ENCODE measurements at places on chromosomes 7 and 10. TPM values are rescaled to one million over a fixed set of nuclear protein-coding genes. Genes with fewer than 3 reads are reported as not detected.
A peak's percentile ranks its signal among the peaks of the same experiment; 100 is the strongest.

Gene PLEKHS1
- total RNA-seq: 30.0 TPM

Gene SAP25
- 0.96 TPM for total RNA-seq

Gene PAPSS2
- total RNA-seq: 21.1 TPM

Gene UNCX
- total RNA-seq: not detected

Gene TMEM213
- total RNA-seq: 2.3 TPM

Gene ZFYVE27
- 29.2 TPM for total RNA-seq

Gene CCAR1
- 60.6 TPM for total RNA-seq

Gene RARRES2
- 267 TPM for total RNA-seq

Gene GOLGA7B
- total RNA-seq: 0.33 TPM

Gene GALNT17
- 3.3 TPM for total RNA-seq

Gene SPDYE11
- not detected for total RNA-seq

Gene OAT
- 115 TPM for total RNA-seq

Gene ZNF488
- not detected for total RNA-seq

Gene AFAP1L2
- 4.2 TPM for total RNA-seq

Gene NAT16
- not detected for total RNA-seq

Gene PRPS1L1
- not detected for total RNA-seq

Gene PLCE1
- total RNA-seq: 6.2 TPM

GRCh38 chr10:10821926-10822325 is 195.7 kb upstream of the CELF2 start:
- no peak for DNase-seq

DNA sequence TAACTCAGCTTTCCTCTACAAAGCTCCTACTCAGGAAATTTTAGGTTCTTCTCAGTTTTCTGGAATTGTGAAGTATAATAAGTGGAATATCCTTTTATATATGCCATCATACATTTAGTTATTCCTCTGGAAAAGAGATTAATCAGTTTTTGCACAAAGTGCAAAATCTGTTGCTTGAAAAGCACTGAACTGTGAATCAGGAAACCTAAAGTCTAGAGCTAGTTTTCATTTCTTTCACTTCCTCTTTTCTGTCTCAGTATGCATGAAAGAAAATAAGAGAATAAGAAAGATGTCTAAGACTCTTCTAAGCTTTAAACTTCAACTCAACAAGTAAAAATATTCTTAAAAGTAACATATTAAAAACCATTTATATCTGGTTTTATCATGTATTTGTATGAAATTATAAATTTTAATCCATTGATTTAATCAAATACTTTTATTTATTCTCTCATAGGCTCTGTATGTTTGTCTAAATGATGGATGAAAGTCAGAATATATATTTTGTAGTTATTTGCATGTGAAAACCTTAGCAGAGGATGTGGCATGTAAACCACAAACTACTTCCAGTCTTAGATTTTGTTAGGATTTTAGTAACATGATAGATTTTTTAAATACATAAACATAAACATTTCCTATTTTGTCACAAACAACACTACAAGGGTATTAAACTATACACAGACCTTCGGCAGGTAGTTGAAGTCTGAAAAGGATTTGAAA is 1073.0 kb downstream of the XPNPEP1 start:
- no peak for DNase-seq

GRCh38 chr10:24440817-24441797 is 232.2 kb downstream of the KIAA1217 start:
- DNase-seq: peak; percentile 61

GRCh38 chr7:130127821-130128317 is 57.5 kb downstream of the KLHDC10 start:
- no peak for DNase-seq

- no peak for DNase-seq
Observed at GRCh38 chr10:90675621-90676020, 182.2 kb downstream of the HTR7 start.

- DNase-seq: no peak
Observed at GRCh38 chr10:47224546-47225218, 75.3 kb upstream of the GDF10 start.

DNA sequence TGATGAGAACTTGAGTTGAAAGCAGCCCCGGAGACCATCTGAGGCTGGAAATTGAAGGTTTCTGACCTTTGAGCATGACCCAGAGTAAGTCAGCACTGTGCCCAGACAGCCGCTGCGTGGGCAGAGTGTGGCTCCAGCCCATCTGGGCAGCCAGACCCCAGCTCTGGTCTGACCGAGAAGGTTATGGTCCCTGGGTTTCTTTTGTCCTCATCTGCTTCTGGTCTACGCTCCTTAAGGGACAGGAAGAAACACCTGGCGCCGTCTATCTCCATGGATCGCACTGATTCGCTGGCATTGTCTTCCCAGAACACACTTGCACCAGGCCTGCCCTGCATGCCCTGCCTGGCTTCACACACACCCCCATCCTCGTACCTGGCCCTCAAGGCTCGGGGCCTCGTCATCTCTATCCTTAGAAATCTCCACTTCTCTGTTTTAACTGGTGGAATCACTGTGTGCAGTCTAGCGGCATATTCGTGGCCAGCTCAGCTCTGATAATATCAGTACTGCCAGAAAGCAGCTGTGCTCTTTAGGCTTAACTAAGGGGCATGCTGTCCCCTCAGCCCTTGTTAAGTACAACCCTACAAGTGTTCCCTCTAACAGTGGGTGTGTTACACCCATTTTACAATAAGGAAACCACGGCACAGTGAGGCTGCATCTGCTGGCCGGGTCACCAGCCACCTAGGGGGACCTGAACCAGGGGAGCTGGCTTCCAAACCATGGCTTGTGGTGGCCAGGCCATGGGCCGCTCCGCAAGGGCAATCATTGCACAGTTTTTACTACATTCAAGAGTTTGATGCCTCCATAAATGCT is 127.7 kb downstream of the ADCY1 start:
- no peak for DNase-seq

DNA sequence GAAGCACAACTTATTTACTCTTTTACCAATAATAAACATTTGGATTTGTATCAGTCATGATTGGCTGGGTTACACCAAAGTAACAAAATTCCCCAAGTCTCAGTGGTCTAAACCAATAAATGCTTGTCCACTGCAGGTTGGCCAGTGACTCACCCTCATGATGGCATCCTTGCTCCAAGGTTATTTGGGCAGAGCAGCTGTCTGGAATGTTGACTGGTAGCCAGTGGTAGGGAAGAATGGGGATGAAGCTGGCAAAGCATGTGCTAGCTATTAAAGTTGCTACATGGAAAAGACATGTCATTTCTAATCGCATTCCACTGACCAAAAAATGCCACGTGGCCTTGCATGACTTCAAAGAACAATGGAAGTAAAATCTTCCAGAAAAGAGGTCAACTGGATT is 1168.7 kb upstream of the CELF2 start:
- DNase-seq: no peak

DNA sequence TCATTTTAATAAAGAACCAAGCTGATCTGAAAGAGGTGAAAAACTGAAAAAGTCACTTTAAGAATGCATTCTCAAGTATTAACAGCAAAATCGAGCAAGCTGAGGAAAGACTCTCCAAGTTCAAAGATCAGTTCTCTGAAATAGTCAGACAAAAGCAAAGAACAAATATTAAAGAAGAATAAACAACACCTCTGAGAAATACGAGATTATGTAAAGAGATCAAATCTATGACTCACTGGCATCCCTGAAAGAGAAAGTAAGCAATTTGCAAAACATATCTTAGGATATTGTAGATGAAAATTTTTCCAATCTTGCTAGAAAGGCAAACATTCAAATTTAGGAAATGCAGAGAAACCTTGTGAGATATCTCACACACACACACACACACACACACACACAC is 138.4 kb upstream of the HGF start:
- DNase-seq: no peak

- no peak for DNase-seq
Observed at GRCh38 chr10:60542657-60543056, 153.0 kb upstream of the ANK3 start.

GRCh38 chr7:114534953-114535352 is 120.3 kb downstream of the FOXP2 start:
- no peak for DNase-seq

GRCh38 chr7:15245831-15246230 is 316.0 kb downstream of the AGMO start:
- DNase-seq: no peak

DNA sequence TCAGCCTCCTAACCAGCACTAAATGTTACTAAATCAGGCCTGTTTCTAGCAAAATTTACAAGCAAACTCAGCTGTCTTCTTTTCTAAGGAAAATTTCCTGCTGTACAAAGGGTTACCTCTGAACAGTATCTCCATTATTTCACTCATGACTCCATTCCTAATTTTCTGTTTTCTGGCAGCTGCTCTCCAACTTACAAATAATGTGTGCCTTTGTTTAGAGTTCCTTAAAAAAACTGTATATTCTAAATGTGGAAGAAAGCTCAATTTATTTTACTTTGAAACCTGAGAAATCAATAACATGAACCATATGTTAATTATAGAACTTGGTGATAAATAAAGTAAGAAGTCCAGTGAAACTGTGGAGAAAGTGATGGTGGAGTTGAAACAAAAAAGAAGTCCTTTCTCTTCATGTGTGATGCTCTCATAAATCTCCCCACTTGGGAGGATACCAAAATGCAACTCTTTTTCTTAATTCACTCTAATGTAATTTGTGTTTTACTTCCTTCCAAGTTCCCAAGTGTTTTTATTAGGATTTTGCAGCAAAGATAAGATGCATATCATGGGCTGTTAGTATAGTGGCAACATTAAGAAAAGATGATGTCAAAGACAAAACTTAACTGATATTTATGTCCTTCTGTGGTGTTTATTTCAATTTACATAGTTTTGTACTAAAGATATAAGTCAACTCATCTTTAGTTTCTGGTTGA is 74.8 kb downstream of the CDK6 start:
- no peak for DNase-seq

DNA sequence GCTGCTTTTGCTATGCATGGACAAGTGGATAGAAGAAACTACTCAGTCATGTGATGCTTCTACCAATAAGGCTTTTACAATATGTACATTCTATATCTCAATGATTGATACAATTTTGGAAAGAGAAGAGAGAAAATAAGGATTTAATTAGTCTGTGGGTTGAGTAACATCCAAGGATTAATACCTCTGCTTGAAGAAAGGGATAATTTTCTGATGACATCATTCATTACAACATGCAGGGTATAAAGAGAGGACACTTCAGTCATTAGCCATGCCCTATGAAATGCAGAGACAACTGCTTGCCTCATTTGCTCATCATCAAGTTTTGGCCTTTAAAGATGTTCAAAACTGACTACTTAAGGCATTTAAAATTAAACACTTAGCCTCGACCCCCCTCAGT is 237.3 kb downstream of the AHR start:
- DNase-seq: no peak

GRCh38 chr10:128960517-128960916 is 506.5 kb upstream of the MGMT start:
- no peak for DNase-seq

- no peak for DNase-seq
Observed at GRCh38 chr7:129010075-129010474, 44.8 kb downstream of the TNPO3 start.

DNA sequence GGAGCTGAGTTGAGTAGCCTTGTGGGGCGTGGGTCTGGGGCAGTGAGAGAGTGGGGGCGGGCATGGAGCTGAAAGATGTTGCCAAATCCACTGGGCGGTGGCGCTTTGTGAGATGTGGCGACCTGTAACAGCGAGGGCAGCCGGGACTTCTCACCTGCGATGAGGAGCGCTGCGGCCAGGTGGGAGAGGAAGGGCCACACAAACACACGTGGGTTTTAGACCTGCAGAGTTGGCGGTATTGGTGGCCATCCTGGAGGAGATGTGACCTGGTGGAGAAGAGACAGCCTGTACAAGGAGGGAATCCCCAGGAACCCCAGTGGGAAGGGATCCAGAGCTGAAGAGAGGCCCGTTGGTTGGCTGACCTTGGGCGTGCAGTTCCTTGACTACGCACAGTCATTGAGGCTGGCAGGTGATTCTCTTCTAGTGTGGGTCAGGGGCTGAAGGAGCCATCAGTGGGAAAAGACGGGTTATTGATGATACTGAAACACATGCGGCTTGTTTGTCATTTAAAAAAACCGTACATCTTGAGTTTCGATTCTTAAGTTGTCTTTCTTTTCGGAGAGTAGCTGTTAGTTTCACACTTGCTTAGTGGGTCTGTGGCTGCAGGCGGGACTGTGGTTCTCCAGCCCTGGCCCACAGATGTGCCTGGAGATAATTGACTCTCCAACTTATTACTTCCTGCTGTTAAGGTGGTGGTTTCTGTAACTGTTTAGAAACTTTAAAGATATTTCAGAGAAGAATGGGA is 2.4 kb downstream of the CHST12 start:
- DNase-seq: no peak

- no peak for DNase-seq
Observed at GRCh38 chr7:150471886-150472285, 21.5 kb downstream of the GIMAP8 start.

- no peak for DNase-seq
Observed at GRCh38 chr7:35874886-35875285, 74.0 kb downstream of the SEPTIN7 start.

DNA sequence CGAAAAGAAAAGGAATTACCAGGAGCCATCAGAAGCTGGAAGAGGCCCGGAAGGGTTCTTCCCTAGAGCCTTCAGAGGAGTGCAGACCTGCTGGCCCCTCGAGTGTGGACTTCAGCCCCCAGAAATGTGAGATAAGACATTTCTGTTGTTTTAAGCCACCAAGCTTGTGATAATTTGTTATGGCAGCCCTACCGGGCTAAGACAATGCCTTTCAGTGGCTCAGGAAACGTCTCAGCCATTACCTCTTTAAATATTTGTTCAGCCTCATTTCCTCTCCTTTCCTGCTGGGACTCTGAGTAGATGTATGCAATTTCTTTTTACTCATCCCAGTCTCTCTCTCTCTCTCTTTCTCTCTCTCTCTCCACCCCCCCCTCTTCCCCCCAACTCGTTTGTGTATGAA is 174.7 kb upstream of the GRB10 start:
- DNase-seq: no peak

- DNase-seq: no peak
Observed at GRCh38 chr10:60809157-60809556, 30.9 kb downstream of the CDK1 start.

- no peak for DNase-seq
Observed at GRCh38 chr10:103942866-103943265, 24.1 kb upstream of the SLK start.

DNA sequence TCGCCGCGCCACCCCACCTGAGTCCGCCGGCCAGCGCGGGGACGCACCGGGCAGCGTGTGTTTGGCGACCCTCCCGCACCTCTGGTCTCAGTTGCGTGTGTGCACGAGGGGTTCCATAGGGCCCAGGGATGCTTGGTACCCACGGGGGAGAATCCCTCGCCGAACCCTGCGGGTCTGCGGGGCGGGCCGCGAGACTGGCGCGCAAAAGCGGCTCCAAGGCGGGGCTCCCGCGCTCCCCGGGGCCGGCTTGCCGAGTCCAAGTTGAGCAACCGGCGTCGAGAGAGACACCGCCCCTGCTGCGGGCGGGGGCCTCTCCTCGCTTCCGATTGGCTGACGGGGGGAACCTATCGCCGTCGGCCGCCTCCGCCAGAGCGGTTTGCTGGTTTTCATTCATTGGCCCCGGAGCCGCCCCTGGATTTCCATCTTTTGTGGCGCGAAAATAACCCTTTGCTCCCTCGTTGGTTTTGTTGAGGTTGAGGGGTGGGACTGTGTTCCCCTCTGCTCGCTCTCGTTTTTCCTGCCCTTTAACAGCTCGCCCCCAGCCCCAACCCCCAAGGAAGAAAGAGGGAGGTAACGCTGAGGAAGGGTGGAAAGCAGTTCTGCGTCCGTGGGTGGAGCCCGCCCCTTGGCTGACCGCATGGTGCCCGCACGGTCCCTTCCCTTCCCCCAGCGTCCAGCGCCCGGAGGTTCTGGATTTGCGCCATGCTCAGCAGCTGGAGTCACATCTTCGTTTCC is 4.0 kb upstream of the IGF2BP3 start:
- no peak for DNase-seq

- DNase-seq: no peak
Observed at GRCh38 chr7:5598769-5599371, 175.2 kb upstream of the TNRC18 start.

- DNase-seq: no peak
Observed at GRCh38 chr10:88820748-88821401, 18.3 kb downstream of the LIPM start.

Data from breast epithelium (tissue), 4 donors.